ENCODE measurements at places on chromosomes 7 and 10. TPM values are rescaled to one million over a fixed set of nuclear protein-coding genes. Genes with fewer than 3 reads are reported as not detected.

OGDHL gene
- 0.14 TPM for total RNA-seq

CYP3A7 gene
- not detected for total RNA-seq

SPDYE6 gene
- total RNA-seq, result not detected

VPS26A gene
- total RNA-seq, result 53.8 TPM

LIPJ gene
- total RNA-seq, result not detected

TRA2A gene
- 32.6 TPM for total RNA-seq

SPDYE5 gene
- total RNA-seq, result not detected

TMEM273 gene
- not detected for total RNA-seq

C10orf143 gene
- 0.29 TPM for total RNA-seq

NUTM2E gene
- not detected for total RNA-seq

CALML3 gene
- not detected for total RNA-seq

STAMBPL1 gene
- total RNA-seq, result 73.2 TPM

RBM48 gene
- 9.3 TPM for total RNA-seq

C10orf53 gene
- total RNA-seq, result not detected

TAS2R4 gene
- 0.86 TPM for total RNA-seq

ZC3HAV1L gene
- 22.1 TPM for total RNA-seq

ASB10 gene
- not detected for total RNA-seq

CALHM3 gene
- not detected for total RNA-seq

NPC1L1 gene
- not detected for total RNA-seq

SLC16A9 gene
- under 0.01 TPM for total RNA-seq

SFRP4 gene
- 0.14 TPM for total RNA-seq

RTKN2 gene
- 7.2 TPM for total RNA-seq

HTRA1 gene
- total RNA-seq, result 14.0 TPM

ZNF727 gene
- not detected for total RNA-seq

RADIL gene
- total RNA-seq, result 1.8 TPM

IKZF5 gene
- total RNA-seq, result 5.6 TPM

CPN1 gene
- not detected for total RNA-seq

OR9A2 gene
- not detected for total RNA-seq

SEMA3D gene
- total RNA-seq, result 1.3 TPM

BTAF1 gene
- total RNA-seq, result 49.4 TPM

CYP2E1 gene
- total RNA-seq, result 3.5 TPM

OR2A42 gene
- not detected for total RNA-seq

MIOS gene
- total RNA-seq, result 25.8 TPM

SPDYE2 gene
- not detected for total RNA-seq

SKIDA1 gene
- under 0.01 TPM for total RNA-seq

AKR1C2 gene
- total RNA-seq, result 6.3 TPM

SH2D4B gene
- 0.29 TPM for total RNA-seq

GRID1 gene
- 0.29 TPM for total RNA-seq

C10orf67 gene
- total RNA-seq, result 0.22 TPM
